A172 (cell line): ENCODE measurements at places on chromosomes 13 and 19.

GRCh38 chr13:44626176-44626575 is 50.0 kb upstream of the TSC22D1 start:
- DNase-seq = no peak

GRCh38 chr13:43776006-43776405 is 10.8 kb downstream of the ENOX1 start:
- no peak for DNase-seq

DNA sequence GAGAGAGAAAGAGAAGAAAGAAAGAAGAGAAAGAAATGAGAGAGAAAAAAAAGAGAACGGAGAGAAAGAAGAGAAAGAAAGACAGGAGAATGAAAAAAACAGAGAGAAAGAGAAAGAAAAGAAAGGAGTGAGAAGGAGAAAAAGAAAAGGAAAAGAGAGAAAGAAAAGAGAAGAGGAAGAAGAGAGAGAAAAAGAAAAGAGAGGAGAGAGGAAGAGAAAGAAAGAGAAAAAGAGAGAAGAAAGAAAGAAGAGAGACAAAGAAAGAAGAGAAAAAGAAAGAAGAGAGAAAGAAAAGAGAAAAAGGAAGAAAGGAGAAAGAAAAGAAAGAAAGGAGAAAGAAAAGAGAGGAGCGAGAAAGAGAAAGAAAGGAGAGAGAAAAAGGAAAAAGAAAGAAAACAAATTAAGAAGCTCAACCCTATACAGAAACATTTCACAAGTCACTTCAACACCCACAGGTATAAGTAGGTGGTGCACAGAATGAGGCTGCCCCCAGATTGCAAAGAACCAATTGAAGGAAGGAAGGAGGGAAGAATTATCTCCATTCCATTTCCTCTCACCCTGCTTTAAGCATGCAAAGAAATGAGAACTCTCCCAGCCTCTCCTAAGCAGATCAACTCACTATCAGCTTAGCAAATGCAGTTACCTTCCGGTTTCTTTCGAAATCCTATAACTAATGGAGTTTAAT is 98.8 kb upstream of the CACNA1A start:
- DNase-seq = no peak

GRCh38 chr13:65834897-65835296 is 1395.2 kb downstream of the PCDH9 start:
- DNase-seq = no peak
